ENCODE measurements at places on chromosomes 7 and 10.

- no peak for DNase-seq
Observed at GRCh38 chr7:115178835-115179234, 256.9 kb downstream of the MDFIC start.

DNA sequence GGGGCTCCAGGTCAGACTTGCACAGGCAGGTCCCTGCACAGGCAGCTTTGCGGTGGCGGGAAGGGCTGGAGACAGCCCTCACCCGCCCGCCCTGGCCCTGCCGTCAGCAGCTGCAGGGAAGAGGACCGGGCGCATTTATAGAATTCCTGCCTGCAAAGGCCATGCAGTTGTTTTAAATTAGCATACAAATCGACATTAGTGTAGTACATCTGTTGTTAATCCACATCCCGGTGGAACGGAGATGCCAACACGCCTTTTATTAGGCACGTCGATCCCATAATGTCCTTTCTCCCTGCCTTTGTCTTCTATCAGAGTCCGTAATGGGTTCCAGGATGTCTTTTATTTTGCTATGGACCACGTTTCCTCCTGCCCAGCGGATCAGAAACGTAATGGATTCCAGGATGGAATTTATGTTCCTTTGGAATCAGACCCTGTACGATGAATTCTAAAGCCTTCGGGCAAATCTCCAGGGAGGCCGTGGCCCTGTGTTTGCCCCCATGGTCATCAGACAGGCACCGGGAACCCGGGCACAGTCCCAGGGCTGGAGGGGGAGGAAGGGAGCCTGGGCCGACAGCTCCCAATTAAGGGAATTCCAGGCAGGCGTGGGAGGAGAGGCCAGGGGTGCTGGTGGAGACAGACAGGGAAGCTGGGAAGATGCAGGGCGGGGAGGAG is 123.9 kb downstream of the COL26A1 start:
- no peak for DNase-seq

DNA sequence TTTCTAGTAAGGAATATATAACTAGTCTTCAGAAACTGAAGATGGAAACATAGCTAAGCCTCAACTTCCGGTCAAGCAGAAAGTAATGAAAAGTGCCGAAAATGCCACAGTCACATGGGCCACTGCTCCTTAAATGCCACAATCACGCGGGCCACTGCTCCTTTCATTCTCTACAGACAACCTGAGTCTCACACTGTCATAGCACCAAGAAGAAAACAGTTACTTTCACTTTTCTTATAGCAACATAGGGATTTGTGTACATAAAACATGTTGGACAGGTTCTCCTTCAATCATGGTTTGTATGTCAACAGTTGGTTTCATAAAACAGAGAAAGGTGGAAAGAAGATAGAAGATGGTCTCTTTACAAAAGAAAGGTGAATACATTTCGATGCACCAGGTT is 48.6 kb upstream of the NOBOX start:
- DNase-seq = no peak

GRCh38 chr10:43120116-43120928 is 17.9 kb upstream of the CSGALNACT2 start:
- no peak for DNase-seq
